ENCODE measurements at places on chromosomes 6 and 20.

DNA sequence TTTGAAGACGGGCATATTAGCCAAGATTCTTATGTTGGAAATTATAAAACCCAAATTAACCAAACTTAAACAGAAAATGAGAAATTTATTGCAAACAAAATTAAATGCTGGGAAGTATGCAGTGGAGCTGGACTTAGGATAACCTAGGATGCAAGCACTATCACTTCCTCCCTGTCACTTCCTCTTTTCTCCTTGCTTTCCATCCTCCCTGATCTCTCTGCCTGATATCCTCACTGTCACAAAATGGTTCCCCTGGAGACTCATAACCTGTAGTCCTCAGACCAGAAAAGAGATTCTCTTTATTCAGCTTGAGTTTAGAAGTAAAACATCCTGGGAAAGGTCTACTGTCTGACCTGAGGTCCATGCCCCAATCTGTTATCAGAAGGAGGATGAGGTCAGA lies 7.4 kb upstream of the KLHL32 start:
- DNase-seq: no peak

- DNase-seq: no peak
Observed at GRCh38 chr20:1861347-1861976, 33.7 kb upstream of the SIRPA start.

DNA sequence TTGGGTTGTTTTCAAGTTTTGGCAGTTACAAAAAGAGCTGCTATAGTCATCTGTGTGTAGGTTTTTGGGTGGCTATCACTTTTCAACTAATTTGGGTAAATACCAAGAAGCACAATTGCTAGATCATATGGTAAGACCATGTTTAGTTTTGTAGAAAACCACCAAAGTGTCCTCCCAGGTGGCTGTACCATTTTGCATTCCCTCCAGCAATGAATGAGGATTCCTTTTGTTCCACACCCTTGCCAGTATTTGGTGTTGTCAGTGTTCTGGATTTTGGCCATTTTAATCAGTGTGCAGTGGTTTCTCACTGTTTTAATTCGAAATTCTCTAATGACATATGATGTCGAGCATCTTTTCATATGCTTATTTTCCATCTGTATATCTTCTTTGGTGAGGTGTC lies 457.5 kb upstream of the ARID1B start:
- no peak for DNase-seq

DNA sequence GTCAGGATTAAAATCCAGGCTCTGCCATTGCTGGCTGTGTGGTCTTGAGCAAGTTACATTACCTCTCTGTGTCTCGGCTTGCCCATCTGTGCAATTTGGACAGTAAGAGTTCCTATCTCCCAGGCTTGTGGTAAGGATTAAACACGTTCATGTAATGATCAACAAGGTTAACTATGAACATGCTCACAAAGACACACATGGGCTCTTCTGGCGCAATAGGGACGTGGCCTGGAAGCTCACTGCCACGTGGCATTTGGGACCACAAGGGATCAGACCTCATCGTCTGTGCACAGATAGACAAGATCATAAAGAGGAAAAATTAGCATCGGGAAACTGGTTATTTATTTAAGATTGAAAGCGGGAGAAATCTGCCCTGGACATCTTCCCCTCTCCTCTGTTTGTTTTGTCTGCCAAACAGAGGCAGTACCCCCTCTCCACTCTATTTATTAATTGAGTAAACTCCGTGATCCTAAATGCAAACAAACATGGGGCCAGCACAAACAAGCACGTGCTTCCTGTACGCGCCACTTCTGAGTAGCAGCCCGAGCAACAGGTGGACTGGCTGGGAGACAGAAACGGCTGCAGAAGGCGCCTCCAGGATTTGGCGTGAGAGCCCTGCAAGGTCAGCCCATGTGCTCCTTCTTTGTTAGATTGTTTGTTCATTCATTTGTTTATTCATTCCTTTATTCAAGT lies 95.0 kb downstream of the CDH26 start:
- DNase-seq: peak; percentile 79

DNA sequence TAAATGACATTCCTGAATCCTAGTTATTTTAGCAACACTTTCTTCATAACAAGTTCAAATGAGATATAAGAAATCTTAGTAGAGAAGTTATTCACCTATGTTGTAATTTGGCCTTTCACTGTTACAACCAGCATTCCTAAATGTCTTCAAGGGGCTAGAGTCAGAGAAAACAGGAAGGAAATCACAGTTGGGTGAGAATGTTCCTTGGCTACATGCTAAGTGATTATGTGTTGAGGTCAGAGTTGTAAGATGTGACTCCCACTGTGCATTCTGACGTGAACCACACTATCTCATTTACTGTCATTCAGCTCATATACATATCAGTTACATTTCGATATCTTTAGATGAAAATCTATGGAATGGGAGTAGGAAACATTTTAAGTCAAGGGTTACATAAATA lies 51.0 kb upstream of the MLIP start:
- DNase-seq: no peak

- no peak for DNase-seq
Observed at GRCh38 chr6:16471910-16472297, 233.5 kb downstream of the GMPR start.

- peak; percentile 17 for DNase-seq
Observed at GRCh38 chr20:56187534-56188165, 60.9 kb upstream of the MC3R start.
